ENCODE measurements at places on chromosomes 3 and 15.

- no peak for DNase-seq
Observed at GRCh38 chr3:42749753-42750231, 23.3 kb downstream of the CCDC13 start.

DNA sequence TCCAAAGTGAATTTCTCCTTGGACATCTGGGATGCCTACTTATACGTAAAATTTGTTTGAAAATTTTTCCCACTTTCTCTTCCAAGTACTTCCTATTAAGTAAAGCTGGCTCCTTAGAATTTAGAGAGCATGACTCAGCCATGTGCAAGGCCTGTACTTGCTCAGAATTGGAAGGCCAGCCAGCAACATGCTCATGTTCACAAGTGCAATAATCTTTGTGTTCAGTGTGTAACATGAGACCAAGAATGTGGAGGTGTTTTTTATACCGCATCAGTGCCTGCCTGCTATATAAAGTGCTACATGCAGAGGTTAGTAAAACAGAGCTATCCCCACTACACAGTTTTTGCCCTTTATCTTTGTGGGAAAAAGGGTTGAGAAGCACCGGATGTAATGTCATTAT is 151.9 kb upstream of the FEZF2 start:
- no peak for DNase-seq

DNA sequence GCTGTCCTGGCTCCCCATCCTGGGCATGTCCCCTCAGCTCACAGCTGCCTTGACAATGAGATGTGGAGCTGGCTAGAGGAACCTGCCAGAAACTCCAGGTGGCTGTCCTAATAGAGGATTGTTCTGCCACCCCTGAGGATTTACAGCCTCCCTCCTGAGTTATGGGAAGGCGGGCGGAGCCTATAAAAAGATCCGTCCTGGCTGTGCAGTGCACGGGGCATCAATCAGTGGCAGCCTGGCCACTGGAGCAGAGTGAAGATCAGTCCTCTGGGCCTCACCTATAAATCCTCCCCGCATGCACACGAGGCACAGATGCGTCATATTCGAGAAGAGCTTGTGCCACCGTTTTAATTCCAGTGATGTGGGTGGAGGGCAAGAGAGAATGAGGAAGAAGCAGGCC is 90.0 kb downstream of the MEGF11 start:
- DNase-seq, result peak; percentile 14

DNA sequence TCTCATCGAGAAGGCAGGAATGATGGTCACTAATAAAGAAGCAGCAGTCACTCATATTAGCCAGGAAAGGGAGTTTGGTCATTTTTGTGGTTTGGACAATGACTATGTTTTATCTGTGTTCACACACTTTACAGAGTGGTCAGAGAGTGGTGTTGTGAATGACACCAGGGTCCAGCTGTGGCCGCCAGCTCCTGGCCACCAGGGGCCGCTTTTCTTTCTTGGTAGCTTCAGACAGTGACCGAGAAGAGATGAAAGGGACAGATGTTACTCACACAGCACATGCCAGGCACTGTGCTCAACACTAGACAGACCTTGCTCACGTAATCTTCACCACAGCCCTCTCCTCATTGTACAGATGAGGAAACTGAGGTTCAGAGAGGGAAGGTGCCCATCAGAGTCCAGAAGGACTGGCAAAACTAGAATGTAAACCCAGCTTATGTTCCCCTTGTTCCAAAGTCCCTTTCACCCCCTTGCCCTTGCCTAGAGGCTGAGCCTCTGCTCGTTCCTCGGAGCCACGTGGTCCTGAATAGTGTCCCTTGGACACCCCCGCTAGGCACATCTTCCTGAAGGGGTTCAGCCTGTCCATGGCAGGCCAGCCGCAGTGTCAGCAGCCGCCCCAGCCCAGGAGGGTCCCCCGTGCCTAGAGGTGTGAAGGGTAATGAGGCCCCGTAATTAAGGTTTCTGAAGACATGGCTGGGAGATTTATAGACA is 55.6 kb downstream of the CYP11A1 start:
- DNase-seq, result no peak

DNA sequence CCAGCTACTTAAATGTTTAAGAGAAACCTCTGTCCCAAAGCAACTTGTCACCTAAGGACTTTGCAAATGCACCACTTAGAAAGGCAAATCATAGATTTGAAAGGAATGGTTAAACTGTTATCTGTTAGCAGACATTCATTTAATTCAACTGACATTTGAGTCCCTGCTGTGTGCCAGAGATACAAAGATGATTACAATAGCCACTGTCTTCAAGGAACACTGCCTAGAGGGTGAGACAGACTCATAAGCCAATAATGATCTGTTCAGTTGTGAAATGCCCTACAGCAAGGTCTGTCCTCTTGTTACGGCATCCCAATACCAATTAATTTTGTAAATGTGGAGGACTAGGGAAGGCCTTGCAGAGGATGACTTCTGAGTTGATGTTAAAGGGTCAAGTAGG is 113.1 kb downstream of the ATG7 start:
- peak; percentile 26 for DNase-seq

DNA sequence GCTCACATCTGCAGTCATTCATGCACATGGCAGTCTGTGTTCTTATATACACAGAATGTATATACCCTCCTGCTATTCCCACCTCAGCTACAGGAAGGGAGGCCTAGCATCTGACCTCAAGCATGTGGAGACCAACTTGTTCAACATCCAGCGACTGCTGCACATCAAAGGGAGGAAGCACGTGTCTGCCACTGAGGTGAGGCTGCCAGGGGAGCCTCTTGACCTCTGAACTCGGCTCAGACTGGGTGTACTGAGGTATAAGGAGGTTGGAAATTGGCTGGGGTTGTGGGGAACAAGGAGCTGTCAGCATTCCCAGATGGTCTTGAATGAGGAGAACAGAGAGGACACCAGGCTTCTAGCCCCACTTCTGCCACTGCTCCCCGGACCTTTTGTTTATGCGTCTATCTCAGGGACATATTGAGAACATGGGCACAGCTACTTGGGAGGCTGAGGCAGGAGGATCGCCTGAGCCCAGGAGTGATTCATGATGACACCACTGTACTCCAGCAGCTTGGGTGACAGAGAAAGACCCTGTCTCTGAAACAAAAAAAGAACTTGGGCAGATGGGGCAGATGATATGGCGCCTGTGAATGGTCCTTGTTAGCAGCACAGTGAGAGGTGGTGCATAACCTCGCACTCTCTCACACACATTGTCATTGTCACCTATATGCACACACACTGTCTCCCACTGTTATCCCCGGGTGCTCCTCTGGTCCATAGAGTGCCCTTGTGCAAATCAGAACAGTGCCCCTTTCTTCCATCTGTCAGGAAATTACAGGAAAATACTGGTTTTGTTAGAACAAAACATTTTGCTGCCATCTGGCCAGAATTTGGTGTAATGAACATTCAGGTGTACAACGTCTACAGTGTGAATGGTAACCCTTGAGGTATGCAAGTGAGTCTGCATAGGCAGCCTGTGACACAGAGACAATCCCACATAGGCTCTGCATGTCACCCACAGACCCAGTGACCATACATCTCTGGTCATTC is 5.4 kb downstream of the VILL start:
- DNase-seq, result peak; percentile 75

Data from osteoblast (primary cell).